ENCODE measurements at places on chromosomes 1 and 21.

DNA sequence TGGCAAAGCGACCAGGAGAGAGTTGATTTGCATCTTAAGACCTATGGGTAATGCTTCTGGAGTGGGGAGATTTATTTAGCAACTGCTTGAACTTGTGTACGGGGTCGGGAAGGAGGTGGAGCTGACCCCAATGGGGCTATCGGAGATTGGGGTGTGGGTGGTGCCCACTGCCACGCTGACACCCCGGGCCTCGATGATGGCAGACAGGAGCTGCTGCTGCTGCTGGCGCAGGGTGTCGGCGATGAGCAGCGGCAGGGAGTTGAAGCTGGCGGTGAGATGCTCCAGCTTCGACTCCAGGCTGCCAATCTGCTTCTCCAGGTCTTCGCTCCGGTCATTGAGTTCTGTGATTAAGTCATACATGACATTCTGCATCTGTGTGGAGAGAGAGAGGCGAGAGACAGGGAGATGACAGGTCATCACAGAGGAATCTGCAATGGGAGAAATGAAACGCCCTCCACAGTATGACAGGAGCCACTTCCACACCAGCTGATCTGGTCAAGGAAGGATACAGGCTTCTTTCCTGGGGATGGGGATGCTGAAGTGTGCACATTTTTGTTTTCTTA is 100.0 kb upstream of the ADAR start:
- no peak for DNase-seq

GRCh38 chr21:15852146-15852545 is 122.4 kb downstream of the USP25 start:
- no peak for DNase-seq

GRCh38 chr21:46182548-46183336 is 1.5 kb downstream of the SPATC1L start:
- DNase-seq = no peak

DNA sequence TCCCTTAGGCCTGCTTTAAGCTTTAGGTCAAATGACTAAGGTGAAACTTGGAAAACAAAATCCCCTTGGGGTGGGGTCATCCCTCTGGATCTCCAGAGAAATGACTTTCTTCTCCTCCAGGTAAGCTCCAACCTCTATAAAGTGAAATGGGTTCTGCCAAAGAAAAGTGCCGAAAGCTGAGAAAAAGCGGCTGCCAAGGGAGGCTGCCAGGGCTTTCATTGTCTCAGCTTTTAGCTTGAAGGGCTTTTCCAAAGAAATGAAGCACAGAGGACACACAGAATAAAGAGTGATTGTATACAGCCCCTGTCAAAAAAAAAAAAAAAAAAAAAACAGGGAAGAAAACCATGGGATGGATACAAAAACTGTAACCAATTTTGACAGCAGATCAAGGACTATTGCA is 126.9 kb downstream of the TGFBR3 start:
- DNase-seq = no peak

DNA sequence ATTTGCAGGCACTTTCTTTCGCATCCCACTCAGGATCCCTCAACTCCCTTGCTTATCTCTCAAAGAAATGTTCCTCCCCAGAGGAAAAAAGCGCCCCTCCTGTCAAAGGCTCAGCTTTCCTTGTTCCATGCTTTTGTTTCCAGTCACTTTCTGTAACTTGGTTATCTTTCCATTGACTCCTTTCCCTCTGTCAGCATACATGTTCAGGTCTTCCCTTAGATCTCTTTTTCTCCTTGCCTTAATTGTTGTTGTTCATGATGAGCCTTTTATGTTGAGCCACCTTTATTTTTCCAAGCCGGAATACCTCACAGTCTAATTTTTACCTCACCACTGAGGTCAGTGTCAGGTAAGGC is 46.5 kb upstream of the PODN start:
- no peak for DNase-seq

- DNase-seq = no peak
Observed at GRCh38 chr21:18832950-18833349, 429.4 kb upstream of the TMPRSS15 start.

All from RKO (cell line).